T-cell (primary cell): ENCODE measurements at places on chromosomes 11 and 22.

- DNase-seq, result no peak
- peak overlapping the region; percentile 95 for H3K27ac ChIP-seq
- H3K36me3 ChIP-seq, result peaks cover 7% of the 10 kb centered on the region
- H3K4me3 ChIP-seq, result peak overlapping the region; percentile 64
- no peaks in the 10 kb centered on the region for H3K27me3 ChIP-seq
Measured at GRCh38 chr11:65381716-65382032, 772 bp downstream of the SLC25A45 start.

DNA sequence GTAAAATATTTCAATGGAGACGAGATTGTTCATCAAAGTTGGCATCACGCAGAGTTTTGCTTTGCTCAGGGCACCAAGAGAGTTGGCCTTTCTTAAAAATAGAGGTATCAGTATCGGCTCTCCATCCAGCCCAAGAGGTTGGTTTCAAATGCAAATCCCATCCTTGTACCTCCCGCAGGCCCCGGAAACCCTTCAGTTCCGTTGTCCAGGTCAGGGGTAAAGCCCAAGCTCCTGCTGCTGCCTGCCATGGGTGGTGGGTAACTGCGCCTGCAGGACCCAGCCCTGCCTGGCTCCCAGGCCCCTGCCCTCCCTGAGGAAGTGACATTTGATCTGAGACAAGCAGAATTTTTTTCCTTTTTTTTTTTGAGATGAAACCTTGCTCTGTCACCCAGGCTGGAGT lies 49.3 kb upstream of the RTL6 start:
- no peak for DNase-seq
- no peak overlapping the region for H3K4me3 ChIP-seq
- H3K36me3 ChIP-seq, result no peaks in the 10 kb centered on the region
- H3K4me1 ChIP-seq, result peaks cover 6% of the 10 kb centered on the region
- H3K27me3 ChIP-seq, result peaks cover 33% of the 10 kb centered on the region
- no peak overlapping the region for H3K27ac ChIP-seq

- H3K36me3 ChIP-seq, result no peaks in the 10 kb centered on the region
- no peak overlapping the region for H3K27ac ChIP-seq
- no peaks in the 10 kb centered on the region for H3K4me1 ChIP-seq
Measured at GRCh38 chr11:15932417-15932816, 423.9 kb downstream of the SOX6 start.

GRCh38 chr22:28674121-28674563 lies 5.5 kb downstream of the TTC28 start:
- no peak overlapping the region for H3K27ac ChIP-seq
- peaks cover 15% of the 10 kb centered on the region for H3K4me1 ChIP-seq
- H3K4me3 ChIP-seq, result no peak overlapping the region
- H3K36me3 ChIP-seq, result no peaks in the 10 kb centered on the region
- peaks cover 56% of the 10 kb centered on the region for H3K27me3 ChIP-seq

GRCh38 chr22:43882122-43882767 lies 9.6 kb downstream of the PNPLA5 start:
- no peak for DNase-seq
- H3K27me3 ChIP-seq, result peaks cover 78% of the 10 kb centered on the region
- peaks cover 14% of the 10 kb centered on the region for H3K4me1 ChIP-seq
- no peak overlapping the region for H3K27ac ChIP-seq
- no peaks in the 10 kb centered on the region for H3K36me3 ChIP-seq

- no peaks in the 10 kb centered on the region for H3K36me3 ChIP-seq
- no peak for DNase-seq
- no peak overlapping the region for H3K27ac ChIP-seq
- H3K27me3 ChIP-seq, result no peaks in the 10 kb centered on the region
- peaks cover 9% of the 10 kb centered on the region for H3K4me1 ChIP-seq
Measured at GRCh38 chr11:1340111-1340510, 30.7 kb upstream of the TOLLIP start.

DNA sequence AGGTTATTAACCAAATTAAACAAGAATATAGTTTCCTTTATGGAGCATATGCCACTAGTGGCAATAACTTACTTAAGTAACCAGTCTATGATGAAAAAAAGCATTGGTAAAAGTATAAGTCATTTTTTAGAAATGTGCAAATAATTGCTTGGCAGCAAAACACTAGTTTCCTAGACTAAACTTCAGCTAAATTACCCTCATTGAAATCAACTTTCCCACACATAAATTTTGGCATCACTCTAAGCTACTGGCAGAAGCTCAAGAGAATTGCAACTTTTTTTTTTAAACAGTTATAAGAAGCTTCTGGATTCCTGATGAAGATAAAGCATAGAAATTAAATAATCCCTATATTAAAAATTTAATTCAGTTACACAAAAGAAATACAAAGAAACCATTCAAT lies 12.5 kb downstream of the CCDC34 start:
- DNase-seq, result no peak
- no peak overlapping the region for H3K4me3 ChIP-seq
- H3K4me1 ChIP-seq, result no peaks in the 10 kb centered on the region
- H3K27me3 ChIP-seq, result no peaks in the 10 kb centered on the region
- no peak overlapping the region for H3K27ac ChIP-seq

DNA sequence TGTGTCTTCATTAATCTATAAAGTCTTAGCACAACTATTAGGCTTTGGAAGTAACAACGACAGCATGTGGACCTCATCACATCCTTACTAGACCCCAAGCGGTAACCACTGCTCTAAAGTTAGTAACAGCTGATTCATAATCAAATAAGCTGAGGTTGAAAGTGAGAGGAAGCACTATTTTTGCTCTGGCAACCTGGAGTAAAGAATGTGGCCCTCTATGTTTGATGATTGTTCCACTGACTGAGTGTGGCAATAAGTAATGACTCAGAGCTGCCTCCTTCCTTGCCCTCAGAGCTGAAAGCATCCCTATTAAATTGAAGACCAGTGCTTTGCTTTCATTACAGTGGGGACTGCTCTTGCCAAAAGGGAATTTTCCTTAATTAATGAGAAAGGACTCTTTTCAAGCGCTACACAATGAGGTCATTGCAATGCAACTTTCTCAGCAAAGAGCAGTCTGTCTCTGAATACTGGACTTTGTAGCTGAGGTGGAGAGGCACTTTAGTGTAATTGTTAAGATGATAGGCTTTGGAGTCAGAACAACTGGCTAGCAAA lies 906.1 kb upstream of the RAG2 start:
- H3K4me1 ChIP-seq, result no peaks in the 10 kb centered on the region
- no peaks in the 10 kb centered on the region for H3K27me3 ChIP-seq
- no peak overlapping the region for H3K27ac ChIP-seq

DNA sequence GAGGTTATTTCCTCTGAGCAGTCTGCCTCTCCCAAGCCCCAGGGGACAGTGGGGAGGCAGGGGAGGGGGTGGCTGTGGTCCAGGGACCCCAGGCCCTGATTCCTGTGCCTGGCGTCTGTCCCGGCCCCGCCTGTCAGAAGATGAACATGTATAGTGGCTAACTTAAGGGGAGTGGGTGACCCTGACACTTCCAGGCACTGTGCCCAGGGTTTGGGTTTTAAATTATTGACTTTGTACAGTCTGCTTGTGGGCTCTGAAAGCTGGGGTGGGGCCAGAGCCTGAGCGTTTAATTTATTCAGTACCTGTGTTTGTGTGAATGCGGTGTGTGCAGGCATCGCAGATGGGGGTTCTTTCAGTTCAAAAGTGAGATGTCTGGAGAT lies 3.1 kb downstream of the PIM3 start:
- H3K36me3 ChIP-seq, result peaks cover 10% of the 10 kb centered on the region
- DNase-seq, result no peak
- H3K27ac ChIP-seq, result peak overlapping the region; percentile 93
- no peaks in the 10 kb centered on the region for H3K27me3 ChIP-seq
- H3K4me1 ChIP-seq, result peaks cover 13% of the 10 kb centered on the region

DNA sequence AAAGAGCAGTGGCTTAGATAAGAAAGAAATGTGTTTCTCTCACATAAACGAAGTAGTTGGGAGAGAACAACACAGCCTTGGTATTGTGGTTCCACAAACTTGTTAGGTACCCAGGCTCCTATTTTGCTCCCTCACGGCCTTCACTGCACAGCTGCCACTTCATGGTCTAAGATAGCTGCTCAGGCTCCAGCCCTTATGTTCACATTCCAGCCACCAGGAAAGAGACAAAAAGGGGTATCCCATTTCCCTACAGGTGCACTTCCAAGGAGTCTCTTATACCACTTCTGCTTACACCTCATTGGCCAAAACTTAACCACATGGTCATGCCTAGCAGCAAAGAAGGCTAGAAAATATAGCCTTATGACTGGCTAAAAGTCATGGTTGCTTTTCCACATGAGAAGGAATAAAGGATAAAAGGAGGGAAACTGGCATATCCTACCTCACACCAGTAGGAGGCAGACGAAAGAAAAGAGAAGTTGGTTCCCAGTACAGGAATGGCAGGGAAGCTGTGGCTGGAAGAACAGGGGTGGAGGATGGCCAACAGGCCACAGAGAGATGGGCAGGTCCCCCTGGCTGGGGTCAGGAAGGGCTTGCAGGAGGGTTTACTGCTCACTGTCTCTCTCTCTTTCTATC lies 5.4 kb upstream of the HDHD5 start:
- H3K27ac ChIP-seq, result no peak overlapping the region
- DNase-seq, result no peak
- H3K36me3 ChIP-seq, result no peaks in the 10 kb centered on the region
- H3K4me3 ChIP-seq, result no peak overlapping the region

DNA sequence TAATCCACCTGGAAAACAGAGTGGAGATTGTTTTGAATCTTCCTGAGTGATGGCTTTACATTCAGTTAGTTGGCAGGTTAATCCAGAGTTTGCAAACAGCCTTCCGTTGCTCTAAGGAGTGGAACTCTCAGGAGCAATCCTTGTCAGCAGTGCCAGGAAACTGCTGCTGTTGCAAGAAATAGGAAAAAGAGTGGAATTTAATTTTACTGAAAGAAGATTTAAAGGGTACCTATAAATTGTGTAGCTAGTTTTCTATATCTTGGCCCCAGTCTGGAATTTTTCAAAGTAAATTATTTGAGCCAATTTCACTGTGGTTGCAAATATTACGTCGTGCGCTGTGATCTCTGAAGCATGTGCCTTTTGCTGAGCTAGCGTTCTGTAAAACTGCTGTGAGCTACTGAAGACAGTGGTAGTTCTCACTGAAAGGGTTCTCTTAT lies 55.5 kb upstream of the SLC5A12 start:
- H3K4me1 ChIP-seq, result no peaks in the 10 kb centered on the region
- H3K27ac ChIP-seq, result no peak overlapping the region
- no peaks in the 10 kb centered on the region for H3K27me3 ChIP-seq
- no peak overlapping the region for H3K4me3 ChIP-seq

GRCh38 chr11:116642481-116642880 lies 130.3 kb downstream of the BUD13 start:
- no peak for DNase-seq
- no peak overlapping the region for H3K27ac ChIP-seq

GRCh38 chr22:21568347-21569075 lies 997 bp downstream of the UBE2L3 start:
- peaks cover 33% of the 10 kb centered on the region for H3K4me1 ChIP-seq
- peaks cover 2% of the 10 kb centered on the region for H3K27me3 ChIP-seq
- H3K36me3 ChIP-seq, result no peaks in the 10 kb centered on the region
- DNase-seq, result no peak
- H3K27ac ChIP-seq, result peak overlapping the region; percentile 79

DNA sequence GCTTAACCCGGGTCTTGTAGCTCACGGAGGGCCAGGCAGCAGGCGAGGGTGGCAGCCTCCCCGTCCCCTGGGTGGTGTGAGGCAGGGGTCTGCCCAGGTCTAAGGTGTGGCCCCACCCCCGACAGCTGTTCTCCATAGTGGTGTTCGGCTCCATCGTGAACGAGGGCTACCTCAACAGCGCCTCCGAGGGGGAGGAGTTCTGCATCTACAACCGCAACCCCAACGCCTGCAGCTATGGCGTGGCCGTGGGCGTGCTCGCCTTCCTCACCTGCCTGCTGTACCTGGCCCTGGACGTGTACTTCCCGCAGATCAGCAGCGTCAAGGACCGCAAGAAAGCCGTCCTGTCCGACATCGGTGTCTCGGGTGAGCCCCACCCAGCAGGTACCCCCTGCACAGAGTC lies 24.4 kb downstream of the SYNGR1 start:
- no peaks in the 10 kb centered on the region for H3K4me1 ChIP-seq
- no peak overlapping the region for H3K27ac ChIP-seq
- H3K36me3 ChIP-seq, result no peaks in the 10 kb centered on the region
- peaks cover 47% of the 10 kb centered on the region for H3K27me3 ChIP-seq

DNA sequence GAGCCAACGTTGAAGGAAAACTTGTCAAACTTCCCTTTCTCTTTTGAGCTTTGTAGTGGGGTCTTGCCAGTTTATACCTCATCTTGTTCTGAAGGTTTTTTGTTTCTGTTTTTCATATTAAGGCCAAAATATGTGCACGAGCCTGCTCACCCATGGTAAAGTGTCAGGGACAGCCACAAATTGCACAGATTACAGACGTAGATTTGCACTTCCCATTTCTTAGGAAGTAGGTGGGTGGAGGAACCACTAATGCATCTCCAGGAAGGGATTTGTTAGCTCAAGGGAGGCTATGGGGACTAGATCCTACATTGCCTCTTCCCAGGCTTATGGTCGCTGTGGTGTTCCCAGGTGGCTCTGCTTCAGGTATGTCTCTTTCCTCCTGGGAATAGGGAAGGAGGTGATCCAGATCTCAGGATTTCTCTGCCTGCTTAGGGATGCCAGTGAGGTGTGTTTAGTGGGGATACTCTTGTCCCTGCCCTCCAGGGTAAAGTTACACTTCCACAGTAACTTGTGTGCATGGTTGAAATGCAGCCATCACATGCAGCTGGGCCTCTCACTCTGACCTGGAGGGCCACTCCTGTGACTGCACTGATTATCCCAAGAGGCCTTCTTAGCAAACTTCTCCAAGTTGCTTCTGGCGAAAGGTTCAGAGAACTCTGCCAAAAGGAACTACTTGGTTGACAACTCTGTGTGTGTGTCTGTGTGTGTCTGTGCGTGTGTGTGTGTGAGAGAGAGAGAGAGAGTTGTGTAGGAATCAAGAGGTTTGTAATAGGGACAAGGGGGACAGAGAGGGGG lies 9.8 kb downstream of the PPFIBP2 start:
- no peak overlapping the region for H3K27ac ChIP-seq
- no peak overlapping the region for H3K4me3 ChIP-seq
- H3K4me1 ChIP-seq, result peaks cover 48% of the 10 kb centered on the region
- H3K36me3 ChIP-seq, result no peaks in the 10 kb centered on the region
- H3K27me3 ChIP-seq, result no peaks in the 10 kb centered on the region
- no peak for DNase-seq

GRCh38 chr11:64034411-64034811 lies 1.3 kb upstream of the FLRT1 start:
- no peak overlapping the region for H3K27ac ChIP-seq
- DNase-seq, result no peak
- no peaks in the 10 kb centered on the region for H3K27me3 ChIP-seq
- H3K36me3 ChIP-seq, result no peaks in the 10 kb centered on the region
- H3K4me3 ChIP-seq, result no peak overlapping the region
- peaks cover 13% of the 10 kb centered on the region for H3K4me1 ChIP-seq

- no peaks in the 10 kb centered on the region for H3K4me1 ChIP-seq
- H3K4me3 ChIP-seq, result no peak overlapping the region
- no peaks in the 10 kb centered on the region for H3K27me3 ChIP-seq
- H3K27ac ChIP-seq, result no peak overlapping the region
- DNase-seq, result no peak
Measured at GRCh38 chr11:61761440-61762222, 9.2 kb downstream of the MYRF start.

GRCh38 chr11:10514202-10514601 lies 26.8 kb downstream of the RNF141 start:
- no peak overlapping the region for H3K4me3 ChIP-seq
- no peak overlapping the region for H3K27ac ChIP-seq
- H3K36me3 ChIP-seq, result peaks cover 11% of the 10 kb centered on the region
- no peak for DNase-seq

- H3K36me3 ChIP-seq, result no peaks in the 10 kb centered on the region
- DNase-seq, result no peak
- H3K4me1 ChIP-seq, result no peaks in the 10 kb centered on the region
- no peak overlapping the region for H3K4me3 ChIP-seq
Measured at GRCh38 chr22:36586271-36586670, 57.3 kb upstream of the EIF3D start.
